ENCODE measurements at places on chromosomes 12 and 14. TPM values are rescaled to one million over a fixed set of nuclear protein-coding genes. Genes with fewer than 3 reads are reported as not detected.

DNA sequence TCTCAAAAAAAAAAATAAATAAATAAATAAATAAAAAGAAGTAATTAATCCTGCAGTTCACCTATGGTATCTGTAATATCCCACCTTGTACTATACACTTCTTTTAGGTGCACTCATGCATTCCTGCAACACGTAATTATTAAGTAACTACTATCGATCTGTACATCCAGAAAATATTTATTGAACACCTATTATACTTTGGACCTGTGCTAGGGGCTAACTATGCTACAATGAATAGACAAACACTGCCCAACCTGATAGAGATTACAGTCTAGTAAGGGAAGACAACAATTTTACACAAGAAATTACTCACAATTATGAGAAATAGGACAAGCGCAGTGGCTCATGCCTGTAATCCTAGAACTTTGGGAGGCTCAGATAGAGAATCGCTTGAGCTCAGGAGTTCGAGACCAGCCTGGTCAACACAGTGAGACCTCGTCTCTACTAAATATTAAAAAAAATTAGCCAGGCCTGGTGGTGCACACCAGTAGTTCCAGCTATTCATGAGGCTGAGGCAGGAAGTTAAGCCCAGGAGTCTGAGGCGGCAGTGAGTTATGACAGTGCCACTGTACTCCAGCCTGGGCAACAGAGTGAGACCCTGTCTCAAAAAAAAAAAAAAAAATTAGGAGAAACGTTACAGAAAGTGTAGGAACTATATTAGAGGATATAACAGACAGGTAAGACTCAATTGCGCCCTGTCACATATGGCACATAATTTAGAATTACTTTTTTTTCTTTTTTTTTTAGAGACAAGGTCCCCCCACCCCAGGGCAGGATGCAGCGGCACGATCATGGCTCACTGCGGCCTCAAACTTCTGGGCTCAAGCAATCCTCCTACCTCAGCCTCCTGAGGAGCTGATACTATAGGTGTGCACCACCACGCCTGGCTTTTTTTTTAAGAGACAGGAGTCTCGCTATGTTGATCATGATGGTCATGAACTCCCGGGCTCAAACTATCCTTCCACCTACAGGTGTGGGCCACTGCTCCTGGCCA lies 1.2 kb downstream of the NRDE2 start:
- DNase-seq, result no peak

GRCh38 chr14:69268223-69268622 lies 8.3 kb downstream of the GALNT16 start:
- DNase-seq, result no peak

- DNase-seq, result no peak
Observed at GRCh38 chr14:93185349-93185720, 218 bp downstream of the LYSET start.

GRCh38 chr14:92658684-92659083 lies 89.7 kb downstream of the LGMN start:
- no peak for DNase-seq

- DNase-seq, result no peak
Observed at GRCh38 chr12:105331805-105332251, 1.3 kb downstream of the C12orf75 start.

DNA sequence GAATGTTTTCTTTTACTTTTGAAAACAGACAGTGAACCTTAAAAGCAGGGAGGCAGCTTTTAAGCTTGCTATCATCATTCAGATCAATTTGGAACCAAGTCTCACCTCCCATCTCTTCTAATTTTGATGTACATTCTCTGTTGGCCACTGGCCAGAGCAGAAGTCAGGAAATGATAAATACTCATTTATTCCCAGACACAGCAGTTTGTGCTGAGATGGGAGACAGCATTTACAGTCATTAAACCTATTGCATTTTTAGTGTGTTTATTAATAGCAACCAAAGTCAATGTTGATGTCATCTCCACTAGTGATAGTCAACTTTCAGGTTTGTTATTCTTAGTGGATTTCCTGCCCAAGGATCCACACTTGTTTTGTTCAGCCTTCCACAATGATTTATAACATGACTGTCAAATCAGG lies 320.0 kb upstream of the ATP2B1 start:
- DNase-seq, result no peak

DNA sequence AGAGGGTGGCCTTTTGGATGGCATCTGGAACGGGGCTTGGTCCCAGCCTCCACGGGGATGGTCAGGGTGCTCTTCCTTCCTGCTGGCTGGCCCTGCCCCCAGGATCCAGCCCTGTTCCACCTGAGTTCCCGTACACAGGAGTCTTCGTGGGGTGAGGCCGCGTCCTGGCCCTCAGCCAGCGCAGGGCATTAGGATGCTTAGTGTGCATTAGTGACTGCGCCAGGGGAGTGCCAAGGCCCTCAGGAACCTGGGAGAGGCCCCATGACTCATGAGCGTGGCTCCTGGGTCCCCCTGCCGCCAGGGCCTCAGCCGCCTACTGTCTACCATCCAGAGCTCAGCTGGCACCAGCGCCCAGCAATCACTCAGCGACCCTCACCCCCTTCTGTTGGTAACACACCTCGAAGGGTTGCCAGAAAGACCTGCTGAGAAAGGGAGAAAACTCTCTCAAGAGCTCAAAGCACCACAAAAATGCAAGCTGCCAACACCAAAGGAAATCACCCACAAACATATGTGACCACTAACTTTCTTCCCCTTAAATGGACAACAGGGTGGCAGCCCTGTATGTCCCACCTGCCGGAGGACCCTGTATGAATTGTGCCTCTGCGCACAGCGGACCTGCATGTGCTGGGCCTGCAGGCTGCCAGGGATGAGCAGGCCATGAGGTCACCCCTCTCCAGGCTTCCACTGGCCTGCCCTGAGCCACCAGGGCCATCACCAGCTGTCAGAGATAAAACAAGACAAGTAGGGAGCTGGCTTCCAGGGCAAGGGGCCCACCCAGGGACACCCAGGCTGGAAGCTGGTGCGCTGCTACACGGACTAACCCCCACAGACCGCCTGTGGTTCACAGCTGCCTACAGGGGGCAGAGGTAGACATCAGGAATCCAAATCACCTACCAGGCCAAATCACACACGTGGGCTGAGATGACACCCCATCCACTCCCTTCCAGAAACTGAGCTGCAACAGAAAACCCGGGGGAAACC lies 28.7 kb downstream of the CCDC85C start:
- no peak for DNase-seq

Gene STAC3
- total RNA-seq, result 0.56 TPM

Gene LIN7A
- total RNA-seq, result 0.41 TPM

Gene DPPA3
- not detected for total RNA-seq

Gene KRT79
- total RNA-seq, result not detected

Data from thoracic aorta (tissue), 2 donors.